NCI-H187 (cell line): ENCODE measurements at places on chromosomes 4 and X.

DNA sequence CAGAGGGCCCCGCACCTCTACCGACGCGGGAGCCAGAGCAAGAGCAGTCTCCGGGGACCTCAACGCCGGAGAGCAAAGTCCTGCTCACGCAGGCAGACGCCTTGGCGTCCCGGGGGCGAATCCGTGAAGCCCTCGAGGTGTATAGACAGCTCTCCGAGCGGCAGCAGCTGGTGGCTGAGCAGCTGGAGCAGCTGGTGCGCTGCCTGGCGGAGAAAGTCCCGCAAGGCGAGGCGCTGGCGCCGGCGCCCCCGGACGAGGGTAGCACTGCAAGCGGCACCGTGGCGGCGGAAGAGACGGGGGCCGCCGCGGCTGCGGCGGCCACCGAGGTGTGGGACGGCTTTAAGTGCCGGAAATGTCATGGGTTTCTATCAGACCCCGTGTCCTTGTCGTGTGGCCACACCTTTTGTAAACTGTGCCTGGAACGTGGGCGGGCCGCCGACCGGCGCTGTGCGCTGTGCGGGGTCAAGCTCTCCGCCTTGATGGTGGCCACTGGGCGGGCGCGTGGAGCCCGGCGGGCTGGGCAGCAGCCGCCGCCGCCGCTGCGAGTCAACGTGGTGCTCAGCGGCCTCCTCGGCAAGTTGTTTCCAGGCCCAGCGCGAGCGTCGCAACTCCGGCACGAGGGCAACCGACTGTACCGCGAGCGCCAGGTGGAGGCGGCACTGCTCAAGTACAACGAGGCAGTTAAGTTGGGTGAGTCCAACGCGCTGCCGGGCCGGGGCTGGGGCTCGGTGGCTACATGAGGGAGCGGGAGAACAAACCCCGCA, 672 bp downstream of the LONRF3 start:
- no peak for DNase-seq

GRCh38 chrX:129530410-129530809, 7.1 kb upstream of the SMARCA1 start:
- DNase-seq: no peak

- DNase-seq: no peak
Measured at GRCh38 chr4:107548211-107548905, 171.7 kb downstream of the PAPSS1 start.

GRCh38 chrX:153374426-153374825, 26.7 kb downstream of the PNMA6E start:
- DNase-seq: no peak

DNA sequence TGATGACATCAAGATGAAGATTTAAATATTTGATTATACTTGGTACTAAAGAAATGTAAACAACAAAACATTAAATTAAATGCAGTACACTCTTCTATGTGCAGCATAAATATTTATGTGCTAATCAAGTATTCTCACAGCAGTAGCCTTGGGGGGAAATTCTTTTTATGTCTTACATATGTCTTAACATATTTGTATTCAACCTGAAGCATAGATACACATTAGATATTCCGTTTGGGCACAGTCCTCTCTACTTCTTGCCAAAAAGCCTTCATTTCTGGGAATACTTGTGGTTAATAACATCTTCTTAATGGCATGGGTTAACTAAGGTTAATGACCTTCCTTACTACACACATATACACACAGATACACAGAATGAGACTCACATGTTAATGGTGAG, 19.8 kb downstream of the TMPRSS11F start:
- no peak for DNase-seq

GRCh38 chr4:1477045-1477840, 71.0 kb upstream of the NKX1-1 start:
- no peak for DNase-seq

DNA sequence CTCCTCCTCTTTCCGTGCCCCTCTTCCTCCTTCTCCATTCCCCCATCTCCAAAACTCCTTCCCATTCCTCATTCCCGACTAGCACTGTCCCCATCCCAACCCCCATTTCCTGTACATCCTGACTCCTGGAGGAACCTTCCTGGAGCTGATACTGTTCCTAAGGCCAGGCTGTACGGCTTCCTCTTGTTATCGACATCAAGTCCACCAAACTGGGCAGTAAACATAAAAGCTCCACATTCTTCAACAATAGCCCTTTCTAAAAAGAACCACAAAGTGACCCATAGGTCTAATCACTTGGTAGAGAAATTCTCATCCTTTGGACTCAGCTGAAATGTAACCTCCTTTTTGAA, 22.9 kb downstream of the AWAT2 start:
- no peak for DNase-seq

- no peak for DNase-seq
Measured at GRCh38 chr4:107183155-107183774, 147.2 kb upstream of the DKK2 start.

DNA sequence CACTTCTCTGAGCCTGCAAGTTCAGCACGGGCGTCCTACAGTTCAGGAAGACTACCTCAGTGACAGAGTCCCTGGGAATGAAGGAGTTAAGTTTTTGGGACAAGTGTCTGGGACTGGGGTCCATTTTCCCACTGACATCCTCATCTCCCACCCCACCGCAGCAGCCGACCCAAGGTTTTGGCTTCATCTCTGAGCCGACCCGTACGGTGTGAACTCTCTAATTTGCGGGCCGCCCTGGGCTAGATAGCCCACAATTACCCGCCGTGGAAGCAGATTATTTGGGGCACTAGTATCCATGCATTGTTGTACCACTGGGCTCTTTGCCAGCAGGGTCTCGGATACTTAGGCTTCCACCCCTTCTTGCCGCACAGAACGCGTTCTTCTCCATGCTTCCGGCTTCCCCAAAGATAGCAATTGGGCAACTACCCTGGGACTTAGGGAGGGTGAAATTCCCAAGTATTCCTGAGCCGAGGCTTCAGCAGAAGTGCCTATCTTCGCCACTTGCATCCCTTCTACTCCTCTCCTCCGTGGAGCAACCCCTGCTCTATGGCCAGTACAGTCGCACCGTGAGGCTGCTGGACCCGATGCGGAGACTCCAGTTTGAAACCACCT, 2.4 kb downstream of the IL1RAPL2 start:
- no peak for DNase-seq
